Frontal cortex (tissue), 4 donors: ENCODE measurements at places on chromosomes 1 and 21.

DNA sequence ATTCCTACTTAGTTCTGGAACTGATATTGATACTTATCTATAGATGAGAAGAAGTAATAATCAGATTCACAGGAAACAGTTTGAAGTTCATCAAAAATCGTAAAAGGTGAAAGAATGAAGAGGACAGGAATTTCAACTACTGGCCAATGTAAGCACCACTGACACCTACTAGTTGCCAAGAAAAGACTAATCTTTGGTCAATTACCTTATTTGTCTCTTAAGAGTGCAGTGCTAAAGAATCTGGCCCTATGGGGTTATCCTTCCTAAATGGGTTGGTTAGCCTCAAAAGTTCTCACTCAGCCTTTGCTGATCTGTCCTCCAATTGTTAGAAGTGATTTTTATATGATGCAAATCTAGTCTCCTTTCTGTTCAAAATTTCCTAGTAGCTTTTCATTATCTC lies 29.5 kb downstream of the ADSS2 start:
- DNase-seq = no peak

DNA sequence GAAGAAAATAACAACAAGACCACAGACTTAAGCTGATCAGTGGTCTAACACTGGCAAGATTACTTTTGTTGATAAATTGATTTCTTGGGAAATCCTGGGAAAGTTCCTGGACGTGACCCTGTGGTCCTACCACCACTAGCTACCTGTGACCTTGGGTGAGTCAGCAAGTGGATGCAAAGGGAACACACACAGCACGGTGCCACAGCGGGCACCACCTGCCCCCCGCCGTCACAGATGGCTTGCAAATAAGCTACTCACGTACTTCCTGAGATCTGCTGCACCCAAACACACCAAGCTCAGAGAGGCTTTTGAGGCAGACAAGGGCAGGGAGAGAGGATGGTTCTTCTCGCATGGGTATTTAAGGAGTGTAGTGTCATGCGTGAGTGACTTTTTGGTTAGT lies 12.7 kb downstream of the CFAP298 start:
- DNase-seq = no peak

- DNase-seq = no peak
Observed at GRCh38 chr21:35646606-35647005, 413.7 kb downstream of the SETD4 start.

DNA sequence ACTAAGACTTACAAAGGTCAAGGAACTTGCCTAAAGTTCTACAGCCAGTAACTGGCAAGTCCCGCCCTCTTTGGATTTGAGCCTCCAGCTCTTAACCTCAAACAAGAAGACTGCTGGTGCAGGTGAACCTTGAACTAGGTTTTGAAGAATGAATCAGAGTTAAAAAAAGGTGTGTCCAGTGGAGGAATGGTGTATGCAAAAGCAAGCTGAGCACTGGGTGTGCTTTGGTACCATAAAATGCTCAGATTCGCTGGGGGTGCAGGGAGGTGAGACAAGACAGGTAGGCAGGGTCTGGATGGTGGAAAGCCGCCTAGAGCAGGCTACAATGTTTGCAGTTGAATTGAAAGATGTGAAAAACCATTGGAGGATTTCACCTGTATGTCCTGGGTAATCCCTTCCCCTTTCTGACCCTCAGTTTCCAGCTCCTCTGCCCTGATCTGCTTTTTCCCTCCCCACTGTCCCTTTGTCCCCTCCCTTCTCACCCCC lies 39.8 kb downstream of the FOXD2 start:
- DNase-seq = no peak

DNA sequence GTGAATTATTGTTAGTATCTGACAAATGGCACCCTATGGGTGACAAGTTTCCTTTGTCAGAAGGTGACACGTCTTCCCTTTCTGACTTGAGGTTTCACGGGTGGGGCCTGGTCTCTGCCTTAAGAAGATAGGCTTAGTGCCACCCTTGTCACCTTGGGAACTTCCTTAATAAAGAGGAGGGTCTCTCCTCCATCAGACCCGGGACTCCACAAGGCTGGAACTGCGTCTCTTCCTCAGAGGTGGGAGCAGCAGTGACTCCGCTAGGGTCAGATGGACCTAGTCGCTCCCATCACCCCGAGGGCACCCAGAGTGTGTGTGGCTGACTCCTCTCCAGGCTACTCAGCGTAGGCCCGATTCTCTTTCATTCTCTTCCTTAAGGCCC lies 774 bp upstream of the WDTC1 start:
- DNase-seq = no peak

DNA sequence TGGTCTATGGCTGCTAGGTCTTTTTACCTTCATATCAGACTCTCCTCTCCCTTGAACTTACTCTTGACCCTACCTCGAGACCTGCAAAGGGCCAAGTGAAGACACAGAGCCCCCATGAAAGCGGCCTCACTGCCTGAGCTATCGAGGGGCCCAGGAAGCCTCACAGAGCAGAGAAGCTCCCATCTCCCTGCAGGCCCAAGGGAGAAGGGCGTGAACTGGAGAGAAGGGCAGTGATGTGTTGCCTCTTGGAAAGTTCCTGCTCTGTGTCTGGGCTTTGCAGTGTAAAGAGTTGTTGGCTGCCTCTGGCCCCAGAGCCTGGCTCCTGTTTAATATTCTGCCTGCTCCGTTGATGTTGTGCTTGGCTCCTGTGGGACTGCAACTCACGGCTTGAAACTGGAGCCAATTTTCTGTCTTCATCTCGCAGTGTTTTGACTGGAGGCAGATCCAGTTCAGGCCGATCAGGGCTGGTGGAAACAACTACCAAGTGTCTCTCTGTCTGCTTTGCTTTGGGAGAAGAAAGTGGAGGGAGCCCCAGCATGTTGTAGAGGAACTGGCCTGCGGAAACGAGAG lies 4.3 kb downstream of the SERTAD4 start:
- DNase-seq = peak; percentile 20

GRCh38 chr1:223765719-223766340 lies 53.5 kb downstream of the CAPN2 start:
- DNase-seq = no peak

DNA sequence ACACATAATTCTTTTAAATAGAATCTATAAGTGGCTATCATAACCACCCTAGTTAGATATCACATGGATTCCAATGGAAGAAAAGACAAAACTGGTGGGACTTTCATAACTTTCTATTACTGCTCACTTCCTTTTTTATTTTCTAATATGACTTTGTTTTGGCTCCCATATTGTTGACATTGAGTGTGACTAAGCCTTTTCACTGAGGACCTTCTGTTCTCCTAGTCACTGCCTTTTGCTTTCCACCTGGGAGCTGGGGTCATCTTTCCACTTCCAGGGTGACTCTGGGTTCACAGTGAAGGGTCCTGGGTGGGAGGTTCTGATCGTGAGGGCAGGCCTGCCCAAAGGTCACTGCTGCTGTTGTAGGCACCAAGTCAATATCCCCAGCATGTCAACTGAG lies 275.8 kb downstream of the TGFB2 start:
- DNase-seq = no peak

DNA sequence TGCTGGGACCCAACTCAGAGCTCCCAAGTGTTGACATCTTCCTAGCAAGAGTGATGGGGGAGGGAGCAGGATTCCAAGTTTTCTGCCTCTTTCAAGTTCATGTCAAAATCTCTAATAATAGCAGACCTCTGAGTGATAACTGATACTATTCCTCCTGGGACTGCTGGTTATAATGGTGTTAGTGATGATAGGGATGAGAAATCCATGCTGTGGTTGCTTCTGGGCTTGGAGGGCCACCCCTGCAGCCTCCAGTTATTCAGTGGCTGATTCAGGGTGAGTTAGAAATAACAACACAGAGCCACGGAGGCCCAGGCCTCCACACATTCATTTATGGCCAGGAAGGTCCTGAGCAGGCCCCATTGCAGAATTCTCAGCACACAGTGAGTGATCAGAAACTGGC lies 40.6 kb upstream of the ARTN start:
- no peak for DNase-seq

DNA sequence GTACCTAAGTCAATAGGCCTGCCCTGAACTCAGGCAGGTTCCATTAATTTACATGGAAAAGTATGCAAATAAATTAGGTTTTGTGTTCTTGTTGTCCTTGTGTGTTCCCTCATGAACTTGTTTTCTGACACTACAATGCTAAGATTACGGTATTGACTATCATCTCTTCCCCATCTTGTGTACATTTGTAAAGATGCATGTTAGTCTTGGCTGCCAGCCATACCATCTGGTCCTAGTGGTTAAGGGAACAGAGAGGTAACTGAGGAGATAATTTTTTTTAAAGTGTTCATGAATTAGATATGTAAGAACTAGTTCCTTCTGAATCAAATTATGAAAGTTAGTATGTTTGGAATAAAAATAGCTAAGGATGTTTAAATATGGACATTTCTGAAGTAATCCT lies 167.6 kb upstream of the ADAMTS5 start:
- no peak for DNase-seq

DNA sequence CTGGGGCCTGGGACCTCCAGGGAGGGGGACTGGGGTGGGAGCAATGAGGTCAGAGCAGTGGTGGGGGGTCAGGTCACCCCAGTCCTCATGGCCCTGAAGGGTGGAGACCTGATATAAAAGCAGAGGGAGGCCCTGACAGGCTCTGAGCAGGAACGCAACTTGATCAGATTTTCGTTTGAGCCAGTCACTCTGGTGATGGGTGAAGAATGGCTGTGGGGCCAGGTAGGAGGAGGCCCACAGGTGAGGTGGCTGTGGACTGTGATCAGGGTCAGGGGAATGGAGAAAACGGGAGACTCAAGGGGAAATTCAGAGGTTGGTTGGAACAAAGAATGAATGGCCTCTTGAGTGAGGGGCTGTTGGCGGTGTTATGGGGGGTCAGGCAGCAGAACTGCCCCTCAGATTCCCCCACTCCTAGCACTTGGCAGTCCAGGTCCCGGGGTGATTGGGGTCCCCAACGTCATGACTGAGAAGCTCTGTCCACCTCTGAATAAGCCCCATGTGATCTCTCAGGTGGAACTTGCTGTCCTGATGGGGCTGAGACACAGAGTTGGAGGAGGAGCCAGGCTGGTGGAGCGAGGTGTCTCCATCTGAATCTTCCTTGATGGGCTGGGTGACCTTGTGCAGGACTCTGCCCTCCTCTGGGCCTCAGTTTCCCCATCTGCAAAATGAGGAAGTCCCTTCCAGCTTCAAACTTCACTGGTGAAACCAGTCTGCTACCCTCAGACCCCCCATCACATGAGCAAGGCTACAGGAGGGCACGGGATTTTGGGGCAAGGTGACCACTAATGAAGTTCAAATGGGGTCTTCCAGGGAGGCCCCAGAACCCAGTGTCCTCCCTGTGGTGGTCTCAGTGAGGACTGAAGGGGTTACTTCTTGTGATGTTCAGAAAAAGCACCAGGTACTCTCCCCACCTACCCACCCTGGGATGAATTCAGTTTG lies 683.0 kb downstream of the MATN1 start:
- DNase-seq = no peak

GRCh38 chr1:8161546-8162105 lies 135.5 kb upstream of the ERRFI1 start:
- DNase-seq = no peak

- DNase-seq = peak; percentile 38
Observed at GRCh38 chr1:54609301-54609921, 13.9 kb downstream of the FAM151A start.

GRCh38 chr1:62084310-62084890 lies 110.2 kb upstream of the L1TD1 start:
- DNase-seq = no peak
